ENCODE measurements at places on chromosomes 2 and 18.

GRCh38 chr2:212021947-212022346 lies 516.7 kb downstream of the ERBB4 start:
- no peak for DNase-seq

- DNase-seq, result no peak
Measured at GRCh38 chr18:26574958-26575864, 26.9 kb upstream of the KCTD1 start.

- DNase-seq, result no peak
Measured at GRCh38 chr2:116668691-116669090, 1145.8 kb upstream of the DDX18 start.

- no peak for DNase-seq
Measured at GRCh38 chr2:28927878-28928277, 33.4 kb downstream of the WDR43 start.

DNA sequence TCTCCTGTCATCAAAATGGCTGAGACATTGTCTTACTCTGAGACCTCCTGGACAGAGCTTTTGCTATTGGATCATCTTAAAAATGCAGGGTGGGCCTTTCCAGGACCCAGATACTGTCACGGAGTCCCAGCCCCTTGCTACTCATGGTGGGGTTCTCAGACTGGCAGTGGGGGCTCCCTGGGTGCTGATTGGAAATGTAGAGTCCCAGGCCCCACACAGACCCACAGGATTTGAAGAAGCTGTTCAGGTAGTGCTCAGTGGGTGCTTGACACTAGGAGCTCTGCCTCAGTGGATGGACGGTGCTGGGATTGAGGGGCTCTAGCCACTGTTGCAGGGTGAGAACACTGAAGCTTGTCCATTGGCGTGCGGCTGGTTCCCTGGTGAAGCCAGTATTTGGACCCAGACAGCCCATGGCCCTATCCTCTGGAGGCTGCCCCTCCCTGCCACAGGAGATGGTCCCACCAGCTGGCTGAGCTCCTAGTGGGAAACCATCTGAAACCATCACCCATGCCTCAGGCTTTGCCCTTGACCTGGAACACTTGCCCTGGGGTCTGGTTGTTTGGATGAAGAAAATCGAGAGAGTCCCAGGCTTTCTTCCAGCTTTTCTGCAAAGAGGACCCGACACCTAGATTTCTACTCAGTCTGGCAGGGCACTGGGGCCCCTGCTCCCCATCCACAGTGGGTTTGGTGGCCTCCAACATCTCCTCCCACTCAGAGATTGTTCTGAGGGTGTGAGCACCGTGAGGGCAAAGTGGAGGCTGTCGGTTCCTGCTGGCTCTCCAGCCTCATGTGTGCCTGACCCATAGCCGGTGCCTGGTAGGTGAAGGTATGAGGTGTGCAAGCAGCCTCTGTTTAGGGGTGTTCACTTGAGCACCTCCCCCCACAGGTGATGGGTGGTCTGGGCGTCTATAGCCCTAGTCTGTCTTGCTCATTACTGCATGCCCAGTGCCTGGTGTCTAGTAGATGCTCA lies 30.1 kb downstream of the MROH2A start:
- DNase-seq, result no peak

GRCh38 chr2:164053021-164053420 lies 317.2 kb upstream of the FIGN start:
- no peak for DNase-seq

GRCh38 chr2:134136731-134137130 lies 117.1 kb upstream of the MGAT5 start:
- DNase-seq, result no peak

Measured in T-helper 1 cell (primary cell).